ENCODE measurements at places on chromosomes 11 and 22.

DNA sequence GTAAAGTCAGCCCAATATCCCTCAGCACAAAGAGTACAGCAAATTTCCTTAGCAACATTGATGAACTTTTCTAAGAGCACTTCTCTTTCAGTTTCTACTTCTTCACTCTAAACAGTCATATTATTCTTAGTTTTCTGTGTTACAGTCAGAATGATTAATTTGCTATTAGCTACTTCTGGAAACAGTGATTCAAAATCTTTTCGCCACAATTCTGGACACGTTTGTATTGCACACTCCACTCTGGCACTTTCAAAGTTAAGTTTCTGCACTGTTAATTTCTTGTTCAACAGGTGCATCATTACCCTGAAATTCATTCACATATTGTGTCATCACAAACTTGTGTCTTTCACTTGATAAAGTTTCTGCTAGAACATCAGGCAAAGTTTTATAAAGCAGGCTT lies 22.5 kb downstream of the ABTB2 start:
- DNase-seq = no peak

GRCh38 chr11:67695606-67696005 lies 21.2 kb upstream of the ALDH3B2 start:
- no peak for DNase-seq

DNA sequence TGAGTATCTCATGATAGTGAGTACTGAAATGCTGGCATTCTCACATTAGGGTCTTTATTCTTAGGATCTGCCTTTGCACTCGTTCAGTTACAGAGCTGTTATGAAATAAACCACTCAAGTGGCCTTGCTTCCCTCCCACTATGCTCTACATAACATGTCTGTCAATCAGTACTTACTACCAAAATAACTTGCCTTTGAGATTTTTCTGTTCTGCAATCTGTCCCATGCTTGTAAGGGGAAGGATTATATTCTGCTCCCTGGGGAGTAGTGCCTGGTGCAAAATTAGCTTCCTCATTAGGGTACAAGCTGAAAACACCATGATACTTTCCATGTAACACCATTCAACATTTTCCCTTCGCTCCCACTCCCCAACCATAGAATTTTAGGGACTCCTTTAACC lies 1.9 kb upstream of the GRAP2 start:
- no peak for DNase-seq

GRCh38 chr11:39992551-39992950 lies 1466.9 kb downstream of the LRRC4C start:
- no peak for DNase-seq

DNA sequence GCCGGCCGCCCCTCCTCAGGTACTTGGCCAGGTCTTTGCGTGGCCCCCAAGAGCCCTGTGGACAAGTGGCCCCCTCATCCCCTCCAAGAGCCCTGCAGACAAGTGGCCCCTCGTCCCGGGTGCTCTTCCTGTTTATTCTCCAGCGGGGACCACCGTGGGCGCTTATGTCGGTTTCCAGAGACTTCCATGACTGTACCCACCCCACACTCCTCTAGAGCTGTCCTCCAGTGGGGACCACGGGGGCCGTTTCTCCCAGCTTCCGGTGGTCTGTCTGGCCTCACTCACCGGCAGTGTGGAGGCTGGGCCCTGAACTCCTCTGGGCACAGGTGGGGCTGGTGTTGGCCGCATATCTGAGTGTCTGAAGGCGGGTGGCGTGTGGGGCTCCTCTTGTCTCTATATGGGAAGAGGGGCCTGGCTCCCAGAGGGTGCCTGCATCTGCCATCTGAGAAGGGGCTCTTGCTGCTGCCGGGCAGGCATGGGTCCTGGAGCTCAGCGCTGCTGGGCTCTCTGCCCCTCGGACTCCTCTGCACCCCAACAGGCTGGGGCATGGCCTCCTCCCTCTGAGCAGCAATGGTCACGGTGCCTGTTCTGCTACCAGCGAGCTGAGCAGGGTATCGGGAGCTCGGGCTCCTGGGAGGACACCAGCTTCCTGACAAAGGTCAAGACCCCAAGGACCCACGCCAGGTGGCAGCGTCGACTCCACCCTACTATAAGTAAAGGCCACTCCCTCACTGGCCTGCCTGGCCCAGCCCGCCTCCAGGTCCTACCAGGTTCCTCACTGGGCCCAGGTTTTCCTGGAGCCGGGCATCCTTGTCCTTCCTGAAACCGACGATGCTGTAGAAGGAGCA lies 1264.3 kb downstream of the BRD1 start:
- DNase-seq = no peak

DNA sequence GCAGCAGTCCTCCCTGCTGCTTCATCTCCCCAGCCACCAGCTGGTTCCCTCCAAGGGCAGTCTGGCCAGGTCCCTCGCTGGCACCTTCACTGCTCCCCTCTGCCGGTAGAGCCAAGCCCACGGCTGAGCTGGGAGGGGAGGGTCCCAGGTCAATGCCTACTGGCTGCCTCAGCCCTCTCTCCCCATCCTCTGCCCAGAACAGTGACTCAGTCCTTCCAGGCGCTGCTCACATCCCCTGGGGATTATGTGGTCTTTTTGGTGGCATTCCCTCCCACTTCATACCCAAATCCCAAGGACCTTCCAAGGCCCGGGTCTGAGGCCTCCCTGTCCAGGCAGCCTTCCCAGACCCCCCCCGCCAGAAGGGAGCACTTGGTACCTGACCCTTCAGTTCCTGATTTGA lies 44.9 kb downstream of the WNT7B start:
- DNase-seq = no peak

Measured in stimulated activated CD4-positive, alpha-beta T cell treated with anti-CD3 and anti-CD28 coated beads, TNF-alpha, amount 100 ng/mL, for 1 hour (primary cell).